H9 (cell line): ENCODE measurements at places on chromosomes 7 and 10.

- no peak for DNase-seq
Observed at GRCh38 chr7:36945612-36946400, 221.5 kb upstream of the AOAH start.

DNA sequence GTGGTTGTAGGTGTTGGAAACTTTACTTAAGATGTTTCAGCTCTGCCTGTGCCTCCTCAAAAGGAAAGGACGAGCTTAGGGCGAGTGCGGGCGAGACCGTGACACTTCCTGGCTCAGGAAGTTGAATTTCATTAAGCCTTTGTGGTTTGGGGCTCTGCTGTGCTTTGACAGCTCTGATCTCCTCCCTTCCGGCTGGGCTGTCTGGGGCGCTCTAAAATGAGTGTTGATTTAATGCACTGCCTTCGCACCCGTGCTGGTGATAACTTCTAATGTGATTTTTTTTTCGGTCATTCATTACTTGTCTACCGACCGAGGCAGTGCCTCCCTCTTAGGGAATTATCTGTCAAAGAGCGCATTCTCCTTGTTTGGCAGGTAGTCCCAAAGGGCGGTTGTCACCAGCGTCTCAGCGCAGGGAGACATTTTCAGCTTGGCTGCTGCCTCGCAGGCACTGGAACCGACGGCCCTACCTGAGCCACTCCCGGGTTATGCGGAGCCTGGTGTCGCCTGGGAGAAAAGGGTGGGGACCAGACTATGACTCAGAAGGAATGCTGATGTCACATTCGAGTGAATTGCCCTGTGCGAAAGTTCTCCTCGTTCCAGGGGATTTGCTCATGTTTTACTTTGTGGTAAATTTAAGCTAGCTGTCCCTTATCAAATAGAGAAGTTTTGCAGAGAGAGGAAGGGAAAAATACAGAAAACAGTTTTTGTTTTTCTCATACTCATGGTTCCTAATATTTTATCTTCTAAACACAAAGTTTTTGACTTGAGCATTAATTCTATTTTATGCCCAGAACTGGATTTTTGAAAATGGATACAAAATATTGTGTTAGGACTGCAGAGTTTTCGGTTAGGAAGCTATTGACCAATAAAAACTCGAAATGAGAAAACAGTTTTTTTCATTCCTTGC, 920 bp downstream of the TES start:
- DNase-seq: peak; percentile 75

- DNase-seq: no peak
Observed at GRCh38 chr7:37357637-37357996, 91.0 kb downstream of the ELMO1 start.

DNA sequence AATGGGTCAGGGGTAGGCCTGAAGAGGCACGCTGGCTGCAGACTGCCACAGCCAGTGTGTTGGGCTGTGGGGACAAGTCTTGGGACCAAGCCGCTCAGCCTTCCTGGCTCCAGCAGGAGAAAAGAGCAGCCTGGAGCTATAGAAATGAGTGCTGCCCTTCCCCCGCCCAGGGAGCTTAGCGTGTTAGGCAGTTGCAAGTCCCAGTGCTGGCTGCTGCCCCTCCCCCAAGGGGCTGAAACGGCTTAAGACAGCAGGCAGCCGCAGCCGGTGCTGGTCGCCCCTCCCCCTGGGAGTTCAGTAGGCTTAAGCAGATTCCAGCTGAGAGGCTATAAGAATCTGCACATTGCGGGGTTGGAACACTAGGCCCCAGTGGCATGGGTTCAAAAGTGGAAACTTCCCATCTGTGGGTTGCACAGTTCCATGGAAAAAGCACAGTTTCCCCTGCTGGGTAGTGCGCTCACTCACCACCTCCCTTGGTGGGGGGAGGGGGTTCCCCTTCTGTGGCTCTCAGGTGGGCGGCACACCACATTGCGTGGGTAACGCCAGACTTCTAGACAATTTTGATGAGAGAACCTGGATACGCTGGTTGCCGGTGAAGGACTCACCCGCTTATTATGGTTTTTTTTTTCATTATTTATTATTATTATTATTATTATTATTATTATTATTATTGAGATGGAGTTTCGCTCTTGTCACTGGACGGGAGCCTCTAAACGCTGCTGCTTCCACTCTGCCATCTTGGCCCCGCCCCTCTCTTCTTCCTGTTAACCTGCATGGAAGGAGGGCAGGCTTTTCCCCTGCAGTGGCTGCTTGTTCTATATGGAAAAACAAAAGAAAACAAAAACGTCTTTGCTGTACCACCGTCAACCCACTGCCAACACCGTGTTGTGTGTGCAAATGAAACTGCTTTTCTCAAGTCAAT, 151.1 kb downstream of the CXCL12 start:
- DNase-seq: peak; percentile 95

GRCh38 chr7:20153567-20153966, 63.6 kb downstream of the MACC1 start:
- no peak for DNase-seq

DNA sequence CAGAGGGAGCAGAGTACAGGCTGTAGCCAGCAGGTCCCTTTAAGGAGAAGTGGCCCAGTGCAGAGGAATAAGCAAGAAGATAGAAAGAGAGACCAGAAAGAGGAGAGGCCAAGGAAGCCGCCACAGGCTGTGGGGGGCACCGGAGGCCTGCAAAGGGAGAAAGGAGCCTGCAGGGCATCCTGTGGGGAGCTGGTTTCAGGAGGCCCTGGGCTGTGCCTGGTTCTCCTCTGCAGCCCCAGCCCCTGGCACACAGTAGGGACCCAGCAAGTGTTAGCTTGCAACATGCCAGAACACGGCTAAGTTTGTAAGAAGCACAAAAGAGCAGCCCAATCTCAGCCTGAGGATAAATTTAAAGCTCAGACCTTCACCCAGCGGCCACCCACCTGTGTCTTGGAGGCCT, 12.3 kb upstream of the C10orf71 start:
- DNase-seq: no peak

DNA sequence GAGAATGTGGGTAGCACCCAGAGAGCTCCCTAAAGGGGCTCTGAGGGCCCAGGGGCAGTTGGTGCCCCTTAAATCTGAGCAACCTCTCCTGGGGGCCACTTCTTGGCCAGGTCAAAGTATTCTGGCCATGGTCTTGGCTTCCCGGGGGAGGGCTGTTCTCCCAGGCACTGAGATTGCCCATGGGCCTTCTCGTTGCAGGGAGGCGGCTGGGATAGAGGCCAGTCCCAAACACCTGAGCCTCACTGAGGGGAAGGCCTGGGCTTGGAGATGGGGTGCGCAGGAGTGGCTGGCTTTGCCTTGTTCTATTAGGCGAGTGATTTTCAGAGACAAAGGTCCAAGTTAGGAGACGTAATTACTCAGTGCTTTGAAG, 33.5 kb downstream of the ZNF783 start:
- peak; percentile 13 for DNase-seq

GRCh38 chr7:2956526-2957368, 86.9 kb downstream of the CARD11 start:
- no peak for DNase-seq

DNA sequence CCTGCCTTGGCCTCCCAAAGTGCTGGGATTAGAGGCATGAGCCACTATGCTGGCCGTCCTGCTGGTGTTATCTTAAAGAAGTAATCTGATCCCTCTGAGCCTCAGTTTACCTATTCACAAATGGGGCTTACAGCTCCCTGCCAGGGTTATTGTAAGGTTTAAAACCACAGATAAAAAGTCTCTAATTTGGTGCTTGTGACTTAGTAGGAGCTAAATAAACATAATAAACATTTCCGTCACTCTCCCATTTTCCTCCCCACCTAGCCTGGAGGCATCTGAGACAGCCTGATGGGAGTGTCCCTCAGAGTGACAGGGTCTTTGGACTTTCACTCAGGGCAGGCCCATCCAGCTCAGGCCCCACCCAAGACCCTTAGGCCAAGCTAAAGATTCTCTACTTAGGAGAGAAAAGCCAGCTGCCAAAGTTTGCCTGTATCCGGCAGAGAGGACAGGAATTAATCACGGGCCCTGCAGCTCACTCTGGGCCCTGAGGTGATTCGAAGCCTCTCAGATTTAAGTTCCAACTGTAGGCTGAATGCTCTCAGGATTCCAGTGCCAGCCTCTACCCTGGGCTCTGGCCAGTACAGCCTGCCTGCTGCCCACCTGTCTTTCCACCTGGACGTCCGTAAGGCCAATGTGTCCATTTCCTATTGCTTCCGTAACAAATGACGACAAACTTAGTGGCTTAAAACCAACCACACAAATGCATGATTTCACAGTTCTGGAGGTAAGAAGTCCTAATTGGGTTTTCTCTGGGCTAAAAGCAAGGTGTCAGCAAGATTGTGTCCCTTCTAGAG, 21.8 kb upstream of the DUSP5 start:
- DNase-seq: no peak

- DNase-seq: no peak
Observed at GRCh38 chr7:157627033-157627432, 290.2 kb downstream of the DNAJB6 start.

GRCh38 chr7:155545348-155545747, 1.0 kb downstream of the CNPY1 start:
- no peak for DNase-seq

DNA sequence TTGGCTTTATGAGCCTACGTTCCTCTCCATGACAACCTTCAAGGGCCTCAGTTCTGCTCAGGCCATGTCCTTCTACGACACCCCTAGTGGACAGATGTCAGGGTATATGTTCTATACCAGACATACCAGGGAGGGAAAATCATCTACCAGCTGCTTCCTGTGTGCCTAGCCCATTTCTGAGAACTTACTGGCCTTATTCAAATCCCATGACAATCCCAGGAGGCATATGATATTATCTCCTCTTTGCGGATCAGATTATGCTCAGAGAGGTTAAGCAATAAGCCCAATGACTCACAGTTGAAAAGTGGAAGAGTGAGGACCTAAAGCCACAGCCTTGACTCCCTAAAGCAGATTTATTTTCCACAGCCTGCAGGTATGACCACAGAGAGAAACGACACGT, 139.3 kb downstream of the GLI3 start:
- DNase-seq: no peak

DNA sequence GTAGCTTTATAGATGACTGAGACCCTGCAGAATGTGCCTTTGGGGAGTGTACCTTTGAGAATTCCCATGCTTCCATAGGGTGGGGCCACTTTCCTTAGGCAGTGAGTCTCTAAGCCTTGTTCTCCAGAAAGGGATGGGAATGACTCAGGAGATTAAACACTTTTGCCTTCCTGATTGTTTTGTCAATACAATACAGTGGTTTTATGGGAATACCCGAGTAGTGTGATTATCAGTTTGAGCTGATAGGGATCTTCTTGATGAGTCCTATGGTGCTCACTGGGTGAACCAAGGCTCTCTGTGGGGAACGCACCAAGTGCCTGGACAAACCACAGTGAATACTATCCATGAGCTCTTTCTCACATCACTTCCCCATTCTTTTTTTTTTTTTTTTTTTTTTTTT, 6.3 kb downstream of the MYOF start:
- no peak for DNase-seq

DNA sequence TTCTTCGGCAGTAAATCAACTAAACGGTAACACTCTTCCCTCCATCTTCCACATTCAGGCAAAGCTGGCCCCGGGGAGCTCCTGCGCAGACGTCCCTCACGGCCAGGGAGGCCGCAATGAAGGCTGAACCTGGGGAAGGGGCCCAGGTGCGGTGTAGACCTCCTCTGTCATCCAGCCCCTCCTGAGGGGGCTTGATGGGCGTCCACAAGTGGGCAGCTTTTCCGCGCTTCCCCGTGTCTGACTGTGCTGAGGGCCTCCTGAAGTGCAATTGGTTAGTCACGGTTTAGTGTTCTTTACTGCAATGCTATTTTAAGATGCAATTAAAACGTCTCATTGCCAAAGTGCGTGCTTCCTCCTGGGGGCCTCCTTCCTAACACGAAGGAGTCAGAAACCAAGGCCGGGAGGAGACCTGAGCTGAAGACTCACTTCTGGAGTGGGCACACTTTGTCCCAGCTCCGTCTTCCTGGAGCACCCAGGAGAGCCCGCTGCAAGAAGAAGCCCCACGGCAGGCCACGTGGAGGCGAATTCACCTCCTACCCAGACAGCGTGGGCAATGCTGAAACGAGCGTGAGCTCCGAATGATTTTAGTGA, 173.3 kb downstream of the ELFN1 start:
- DNase-seq: no peak

DNA sequence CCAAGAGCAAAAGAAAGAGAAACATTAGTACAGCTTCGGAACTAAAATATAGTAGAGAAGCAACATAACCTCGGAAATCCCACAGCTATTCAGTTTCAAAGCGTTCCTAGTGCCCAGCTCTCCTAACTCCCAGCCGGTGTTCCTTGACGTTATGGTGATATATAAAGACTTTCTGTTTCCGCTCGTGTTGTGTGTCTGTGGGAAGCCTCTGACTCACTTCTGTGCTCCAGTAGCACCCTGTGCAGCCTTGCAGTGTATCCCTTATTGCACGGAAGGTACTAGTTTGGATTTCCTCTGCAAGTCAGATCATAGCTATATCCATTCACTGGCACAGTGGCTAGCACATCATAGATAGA, 535 bp downstream of the ASAH2B start:
- no peak for DNase-seq

- no peak for DNase-seq
Observed at GRCh38 chr7:346116-346898, 56.3 kb downstream of the FOXL3 start.

DNA sequence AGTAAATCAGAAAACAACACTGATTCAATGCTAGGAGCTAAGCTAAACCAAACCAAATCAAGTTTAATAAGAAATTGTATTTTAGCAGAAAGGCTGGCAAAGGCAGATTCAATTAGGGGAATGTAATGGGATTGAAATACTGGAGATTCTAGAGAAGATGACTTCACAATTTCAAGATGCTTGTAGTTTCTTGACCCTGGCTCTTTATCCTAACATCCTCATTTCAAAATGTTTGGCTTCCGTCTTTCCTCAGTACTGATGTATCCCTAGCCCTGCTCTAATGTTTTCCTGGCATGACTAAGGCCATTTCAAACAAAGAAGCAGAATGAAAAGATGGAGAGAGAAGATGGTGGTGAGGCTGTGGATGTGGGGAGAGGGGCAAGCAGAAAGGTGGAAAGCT, 2.7 kb upstream of the JCAD start:
- DNase-seq: no peak

- DNase-seq: peak; percentile 80
Observed at GRCh38 chr7:100171087-100171681, 2.8 kb upstream of the GAL3ST4 start.

GRCh38 chr10:125407000-125407502, 246.7 kb upstream of the CTBP2 start:
- no peak for DNase-seq

- DNase-seq: no peak
Observed at GRCh38 chr10:132790470-132790869, 4.5 kb upstream of the NKX6-2 start.

GRCh38 chr7:137245186-137245585, 98.3 kb downstream of the PTN start:
- DNase-seq: no peak
